Germinal center (tissue), 1 donor: ENCODE measurements at places on chromosomes 11 and 22.

GRCh38 chr11:130405428-130405827 lies 23.0 kb downstream of the ADAMTS8 start:
- DNase-seq: no peak

DNA sequence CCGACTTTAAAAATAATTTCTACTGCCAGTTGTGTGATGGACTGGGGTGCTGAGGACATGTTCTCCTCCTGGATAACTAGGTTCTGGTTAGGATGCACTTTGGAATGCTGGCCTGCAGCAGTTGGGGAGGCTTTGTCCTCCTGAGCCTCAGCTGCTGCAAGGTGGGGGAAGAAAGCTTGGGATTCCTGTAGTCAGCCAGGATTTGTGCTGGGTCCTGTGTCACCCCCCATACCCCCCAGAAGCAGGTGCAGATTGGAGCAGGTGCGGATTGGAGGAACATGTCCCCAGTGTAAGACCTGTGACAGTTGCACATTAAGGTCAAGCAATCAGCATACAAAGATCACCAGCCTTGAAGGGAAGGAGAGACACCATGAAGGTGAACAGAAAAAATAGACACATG lies 51.1 kb downstream of the MED15 start:
- DNase-seq: no peak

- no peak for DNase-seq
Measured at GRCh38 chr22:30830907-30831306, 136.2 kb downstream of the OSBP2 start.

DNA sequence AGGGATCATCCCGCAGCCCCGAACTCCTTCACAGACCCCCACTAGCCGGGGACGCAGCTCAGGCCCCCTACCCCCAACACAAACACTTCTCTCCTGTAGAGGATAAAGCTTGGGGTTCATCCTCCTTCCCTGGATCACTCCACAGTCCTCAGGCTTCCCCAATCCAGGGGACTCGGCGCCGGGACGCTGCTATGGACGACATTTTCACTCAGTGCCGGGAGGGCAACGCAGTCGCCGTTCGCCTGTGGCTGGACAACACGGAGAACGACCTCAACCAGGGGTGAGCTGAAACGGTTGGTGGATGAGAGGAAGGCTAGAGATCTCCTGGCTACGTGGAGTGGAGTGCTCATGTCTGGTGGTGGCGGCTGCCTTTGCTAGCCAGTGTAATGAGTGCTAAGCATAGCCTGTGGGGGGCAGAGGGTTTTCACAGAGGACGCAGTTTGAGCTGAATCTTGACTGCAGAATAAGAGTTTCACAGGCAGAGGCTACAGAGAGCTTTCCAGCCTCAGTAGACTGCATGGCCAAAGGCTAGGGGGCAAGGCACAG lies 580 bp downstream of the ILK start:
- peak; percentile 60 for DNase-seq

DNA sequence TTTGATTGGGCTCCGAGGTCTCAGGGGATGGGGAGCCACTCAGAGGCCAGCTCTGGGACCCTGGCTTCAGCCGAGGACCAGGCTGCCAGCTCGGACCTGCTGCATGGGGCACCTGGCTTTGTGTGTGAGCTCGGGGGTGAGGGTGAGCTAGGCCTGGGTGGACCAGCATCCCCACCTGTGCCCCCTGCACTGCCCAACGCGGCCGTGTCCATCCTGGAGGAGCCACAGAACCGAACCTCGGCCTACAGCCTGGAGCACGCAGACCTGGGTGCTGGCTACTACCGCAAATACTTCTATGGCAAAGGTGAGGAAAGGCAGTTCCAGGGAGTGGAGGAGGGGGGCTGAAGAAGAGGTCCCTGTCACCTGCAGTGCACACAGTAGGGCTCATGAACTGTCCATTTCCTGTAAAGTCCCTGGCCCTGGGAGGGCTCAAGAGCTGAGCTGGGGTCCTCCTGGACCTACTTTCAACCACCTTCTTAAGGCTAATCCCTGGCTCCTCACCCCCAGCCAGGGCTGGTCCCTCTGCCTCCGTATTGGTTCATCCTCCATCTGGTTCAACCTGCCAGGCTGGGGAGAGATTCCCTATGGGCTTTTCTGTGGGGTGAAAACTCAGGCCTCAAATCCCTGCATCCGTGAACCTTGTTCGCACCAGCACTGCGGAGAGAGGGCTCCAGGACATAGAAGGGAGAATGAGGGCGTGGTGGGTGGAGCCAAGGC lies 3.6 kb downstream of the SIPA1 start:
- no peak for DNase-seq

- DNase-seq: no peak
Measured at GRCh38 chr11:88259431-88259830, 78.1 kb downstream of the CTSC start.

GRCh38 chr22:40479887-40480538 lies 109.6 kb downstream of the SGSM3 start:
- DNase-seq: no peak

DNA sequence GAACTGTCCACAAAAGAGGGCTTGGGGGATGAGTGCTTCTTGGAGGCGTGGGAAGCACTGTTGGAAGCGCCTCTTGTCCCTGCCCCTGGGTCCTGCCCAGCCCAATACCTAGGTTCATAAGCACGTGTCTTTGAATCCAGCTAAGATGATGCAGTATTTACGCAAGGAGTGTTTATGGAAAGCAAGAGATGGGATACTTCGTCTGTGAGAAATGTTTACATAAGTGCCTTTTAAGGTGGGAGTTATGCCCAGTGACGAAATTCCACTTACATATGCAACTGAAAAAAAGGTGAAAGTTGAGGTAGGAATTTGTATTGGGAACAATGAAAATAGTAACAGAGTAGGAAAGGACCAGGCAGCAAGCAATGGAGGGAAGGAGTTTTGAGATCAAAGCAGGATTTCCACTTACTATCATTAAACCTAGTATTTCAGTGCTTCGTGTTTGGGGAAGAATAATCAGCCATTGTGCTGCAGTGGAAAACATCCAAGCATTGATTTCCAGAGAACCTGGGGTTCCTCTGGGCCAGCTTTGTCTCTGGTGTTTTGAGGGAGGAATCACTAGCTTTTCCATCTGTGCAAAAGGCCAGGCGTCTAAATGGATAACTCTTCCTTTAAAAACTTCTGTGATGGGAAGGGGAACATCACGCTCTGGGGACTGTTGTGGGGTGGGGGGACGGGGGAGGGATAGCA lies 115.3 kb upstream of the TTC12 start:
- DNase-seq: no peak

DNA sequence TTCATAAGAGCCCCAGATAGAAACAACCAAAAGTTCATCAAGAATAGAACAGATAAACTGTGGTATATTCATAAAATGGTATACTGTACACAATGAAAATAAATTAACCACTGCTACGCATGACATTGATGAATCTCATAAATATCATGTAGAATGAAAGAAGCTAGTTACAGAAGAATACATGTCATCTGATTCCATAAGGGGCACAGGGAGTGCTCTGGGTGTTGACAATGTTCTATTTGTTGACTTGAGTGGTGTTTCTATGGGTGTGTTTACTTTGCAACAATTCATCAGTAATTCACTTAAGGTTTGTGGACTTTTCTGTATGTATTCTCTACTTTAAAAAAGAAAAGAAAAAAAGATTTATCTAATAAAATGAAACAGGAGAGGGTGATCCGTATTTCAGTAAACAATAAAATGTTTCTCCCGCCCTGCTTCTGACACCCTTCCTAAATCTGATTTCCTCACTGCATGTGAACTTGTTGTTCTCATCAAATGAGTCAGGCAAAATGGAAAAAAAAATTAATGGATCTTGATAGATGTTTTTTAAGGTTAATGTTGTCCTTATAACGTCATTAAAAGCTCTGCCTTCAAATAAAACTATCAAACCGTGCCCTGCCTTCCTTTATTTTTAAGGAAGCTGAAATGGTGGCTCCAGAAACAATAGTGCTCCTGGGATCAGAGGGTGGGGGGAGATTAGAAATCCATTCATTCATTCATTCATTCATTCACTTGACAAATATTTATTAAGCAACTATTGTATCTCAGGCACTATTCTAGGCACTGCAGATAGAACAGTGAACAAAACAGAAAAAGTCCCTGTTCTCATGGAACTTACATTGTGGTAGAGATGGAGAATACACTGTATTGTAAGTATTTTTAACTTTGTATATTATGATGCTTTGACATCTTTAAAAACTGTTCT lies 77.2 kb upstream of the CD44 start:
- no peak for DNase-seq

DNA sequence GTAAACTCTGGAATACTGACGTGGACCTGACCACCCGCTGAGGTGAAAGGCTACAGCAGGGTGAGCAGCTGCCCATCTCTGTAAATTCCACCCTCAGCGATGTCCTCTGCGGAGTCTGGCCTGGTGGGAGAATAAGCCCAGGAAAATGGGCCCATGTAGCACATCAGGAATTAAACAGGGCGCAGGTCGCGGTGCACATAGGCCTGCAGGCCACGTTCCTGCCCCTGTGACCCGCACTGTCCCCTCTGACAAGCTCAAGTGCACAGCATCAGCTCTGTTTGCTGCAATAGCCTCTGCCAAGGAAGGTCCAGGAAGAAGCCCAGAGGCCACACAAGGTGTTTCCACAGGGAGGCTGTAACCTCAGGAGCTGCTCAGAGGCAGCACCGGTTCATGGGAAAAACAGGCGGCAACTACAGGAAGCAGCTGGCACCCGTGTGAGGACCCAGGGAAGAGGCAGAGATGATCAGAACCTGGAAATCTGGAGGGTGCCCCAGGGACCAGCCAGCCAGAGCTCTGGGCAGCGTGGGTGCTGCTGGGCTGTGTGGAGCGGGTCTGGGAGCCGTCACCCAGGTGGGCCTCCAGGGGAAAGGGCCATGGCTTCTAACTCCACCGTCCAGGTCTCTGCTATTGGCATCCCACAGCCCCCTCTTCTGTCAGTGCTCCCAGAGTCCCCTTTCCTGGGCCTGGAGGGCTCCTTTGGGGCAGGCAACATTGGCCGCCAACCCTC lies 808 bp upstream of the IFITM2 start:
- DNase-seq: no peak

- peak; percentile 78 for DNase-seq
Measured at GRCh38 chr11:77047007-77047927, 13.1 kb downstream of the B3GNT6 start.

DNA sequence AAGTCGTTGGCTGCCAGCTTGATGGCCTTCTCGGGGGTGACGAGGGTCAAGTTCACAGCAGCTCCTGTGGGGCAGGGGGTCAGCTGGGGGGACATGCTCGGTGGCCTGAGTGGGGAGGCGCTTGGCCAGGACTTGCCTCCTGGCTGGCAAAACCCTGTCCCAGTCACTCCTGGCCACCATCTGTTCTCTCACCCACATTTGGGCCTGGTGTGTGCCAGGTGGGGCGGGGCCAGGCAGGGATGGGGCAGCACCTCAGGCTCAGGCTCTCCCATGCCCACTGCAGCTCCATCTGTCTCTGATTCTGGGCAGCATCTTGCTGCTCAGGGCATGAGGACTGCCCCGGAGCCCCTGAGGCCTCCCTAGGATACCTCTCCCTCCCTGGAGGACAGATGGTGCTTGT lies 3.7 kb upstream of the CEND1 start:
- DNase-seq: no peak

DNA sequence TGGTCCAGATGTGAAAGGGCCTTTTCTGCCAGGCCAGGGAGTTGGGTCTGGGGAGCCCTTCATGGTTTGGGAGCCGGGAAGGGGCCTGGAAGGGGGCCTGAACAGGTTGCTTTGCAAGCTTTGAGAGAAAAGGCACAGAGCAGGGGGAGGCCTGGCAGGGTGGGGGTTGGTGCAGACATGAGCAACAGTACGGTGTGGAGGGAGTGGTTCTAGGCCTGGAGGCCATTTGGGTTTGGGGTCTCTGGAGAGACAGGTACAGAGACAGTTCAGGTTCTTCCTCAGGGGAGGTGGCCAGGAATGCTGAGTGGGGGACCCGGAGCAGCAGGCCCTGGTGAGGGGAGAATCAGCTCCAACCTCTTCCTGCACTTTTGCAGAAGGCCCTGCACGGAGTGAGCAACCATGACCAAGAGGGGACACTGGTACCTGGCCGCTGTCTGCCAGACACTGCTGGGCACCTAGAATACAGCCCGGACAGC lies 1.4 kb downstream of the KDELR3 start:
- no peak for DNase-seq

GRCh38 chr22:49903322-49904039 lies 14.8 kb downstream of the ALG12 start:
- no peak for DNase-seq

- peak; percentile 28 for DNase-seq
Measured at GRCh38 chr11:62842171-62842741, 2.9 kb upstream of the WDR74 start.

GRCh38 chr11:57181678-57182305 lies at the start of gene LRRC55:
Gene LRRC55 (plus strand): TSS chr11:57181953. CDS start chr11:57182023, 70 bp downstream.
- DNase-seq: no peak

- peak; percentile 17 for DNase-seq
Measured at GRCh38 chr22:33889748-33890147, 30.5 kb downstream of the LARGE1 start.

GRCh38 chr11:129374081-129374992 lies 1.3 kb upstream of the BARX2 start:
- DNase-seq: no peak

DNA sequence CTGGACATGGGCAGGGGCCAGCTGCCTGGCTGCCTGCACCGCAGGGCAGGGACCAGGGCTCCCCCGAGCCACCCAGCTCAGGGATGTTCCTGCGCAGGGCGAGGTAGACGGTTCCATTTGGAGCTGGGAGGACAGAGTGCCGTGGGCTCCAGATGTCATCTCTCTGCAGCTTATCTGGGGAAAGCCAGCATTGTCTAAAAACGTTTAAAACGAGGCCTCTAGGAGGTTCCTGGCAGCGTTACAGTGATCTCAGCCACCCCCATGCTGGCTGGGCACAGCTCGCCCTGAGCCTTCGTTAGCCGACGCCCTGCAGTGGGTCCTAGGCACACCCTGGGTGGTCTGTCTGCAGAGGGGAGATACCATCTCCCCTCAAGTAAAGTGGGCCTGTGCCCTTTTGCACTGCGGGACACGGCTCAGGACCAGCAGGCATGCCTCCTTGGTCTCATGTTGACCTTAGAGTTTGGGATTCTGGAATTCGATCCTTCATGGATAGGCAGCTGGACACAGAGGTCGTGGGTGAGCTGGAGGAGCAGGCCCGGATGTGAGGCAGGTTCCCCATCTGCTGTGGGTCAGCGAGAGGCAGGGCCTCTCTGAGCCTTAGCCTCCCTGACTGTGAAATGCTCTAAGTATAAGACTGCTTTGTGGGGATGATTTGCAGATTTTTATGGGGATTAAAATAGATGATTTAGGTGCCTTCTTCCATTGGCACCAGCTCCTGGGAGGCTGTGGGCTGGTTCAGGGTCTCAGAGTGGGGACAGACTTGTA lies 14.1 kb downstream of the SYNGR1 start:
- DNase-seq: no peak

- DNase-seq: no peak
Measured at GRCh38 chr11:22471385-22471784, 133.2 kb downstream of the SLC17A6 start.

DNA sequence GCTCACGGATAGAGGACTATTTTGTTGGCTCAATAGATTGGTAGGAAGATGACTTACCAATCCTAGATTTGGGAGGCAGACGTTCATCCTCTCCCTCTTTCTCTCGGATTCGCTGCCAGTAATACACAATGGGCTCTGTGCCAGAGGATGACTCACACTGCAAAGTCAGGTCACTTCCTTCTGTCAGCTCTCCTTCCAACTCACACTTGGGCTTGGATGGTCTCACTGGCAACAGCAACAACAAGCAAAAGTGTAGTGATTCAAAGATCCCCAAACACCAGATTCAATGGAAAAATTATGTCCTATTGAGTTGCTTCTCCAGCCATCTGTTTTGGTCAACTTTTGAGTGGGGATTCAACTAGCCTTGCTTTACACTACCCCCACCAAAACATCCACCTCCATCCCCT lies 21.7 kb upstream of the HSPA8 start:
- no peak for DNase-seq

- no peak for DNase-seq
Measured at GRCh38 chr11:79314906-79315689, 125.7 kb downstream of the TENM4 start.
